ENCODE measurements at places on chromosomes 7 and 10.

DNA sequence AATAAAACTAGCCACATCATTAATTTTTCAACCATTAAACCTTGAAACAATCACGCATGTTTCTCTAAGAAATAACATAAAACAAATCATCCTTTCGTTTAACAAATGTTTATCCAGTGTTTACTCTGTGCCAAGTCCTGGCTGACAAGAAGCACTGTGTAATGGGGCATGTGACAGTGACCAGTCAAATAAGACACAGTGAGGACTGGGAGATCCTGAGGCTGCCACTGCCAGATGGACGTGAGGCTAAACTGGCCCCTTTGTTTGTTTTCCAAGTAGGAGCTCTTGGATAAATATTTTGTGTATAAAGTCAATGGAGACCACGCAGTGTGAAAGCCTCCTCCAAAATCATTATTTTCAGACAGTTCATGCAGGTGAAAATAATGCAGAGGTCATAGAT, 626.2 kb downstream of the SUGCT start:
- no peak for DNase-seq

- peak; percentile 66 for DNase-seq
These were observed 79.1 kb upstream of the MPP7 start for GRCh38 chr10:28381903-28382347.

- DNase-seq = peak; percentile 29
These were observed 4.8 kb upstream of the CHN2 start for GRCh38 chr7:29189743-29190201.

DNA sequence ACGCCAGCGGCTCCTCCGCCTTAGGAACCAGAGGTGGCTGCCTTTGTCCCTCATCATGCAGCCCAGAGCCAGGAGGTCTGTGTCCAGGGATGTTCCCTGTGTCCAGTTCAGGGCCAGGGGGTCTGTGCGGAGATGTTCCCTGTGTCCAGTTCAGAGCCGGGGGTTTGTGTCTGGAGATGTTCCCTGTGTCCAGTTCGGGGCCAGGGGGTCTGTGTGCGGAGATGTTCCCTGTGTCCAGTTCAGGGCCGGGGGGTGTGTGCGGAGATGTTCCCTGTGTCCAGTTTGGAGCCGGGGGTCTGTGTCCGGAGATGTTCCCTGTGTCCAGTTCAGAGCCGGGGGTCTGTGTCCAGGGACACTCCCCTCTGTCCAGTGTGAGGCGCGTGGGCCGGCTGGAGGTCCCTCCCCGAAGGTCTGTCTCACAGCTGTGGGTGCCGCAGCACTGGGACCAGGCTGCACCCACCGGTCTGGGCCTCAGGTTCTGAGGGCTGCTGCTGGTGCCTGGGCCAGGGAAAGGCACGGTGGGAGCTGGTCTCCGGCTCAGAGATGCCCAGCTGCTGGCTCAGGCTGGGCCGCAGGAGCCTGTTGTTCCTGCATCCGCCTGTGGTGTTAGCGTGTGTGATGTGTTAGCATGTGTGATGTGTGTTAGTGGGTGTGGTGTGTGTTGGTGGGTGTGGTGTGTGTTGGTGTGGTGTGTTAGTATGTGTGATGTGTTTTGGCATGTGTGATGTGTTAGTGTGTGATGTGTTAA, 67.9 kb upstream of the CFAP46 start:
- no peak for DNase-seq

- DNase-seq = peak; percentile 24
These were observed 551.7 kb downstream of the GRM8 start for GRCh38 chr7:126700807-126701604.

DNA sequence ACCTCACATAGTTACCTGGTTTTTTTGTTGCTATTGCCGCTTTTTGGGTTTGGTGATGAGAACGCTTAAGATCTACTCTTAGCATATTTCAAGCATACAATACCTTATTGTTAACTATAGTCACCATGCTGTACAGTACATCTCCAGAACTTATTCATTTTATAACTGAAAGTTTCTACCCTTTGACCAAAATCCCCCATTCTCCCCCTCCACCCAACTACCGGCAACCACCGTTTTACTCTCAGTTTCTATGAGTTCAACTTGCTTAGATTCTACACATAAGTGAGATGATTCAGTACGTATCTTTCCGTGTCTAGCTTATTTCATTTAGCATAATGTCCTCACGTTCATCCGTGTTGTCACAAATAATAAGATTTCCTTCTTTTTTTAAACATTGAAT, 86.7 kb upstream of the IL6 start:
- DNase-seq = peak; percentile 15

- no peak for DNase-seq
These were observed 27.2 kb downstream of the GTF2IRD1 start for GRCh38 chr7:74480861-74481417.

- no peak for DNase-seq
These were observed 21.8 kb upstream of the AMZ1 start for GRCh38 chr7:2666155-2666554.

DNA sequence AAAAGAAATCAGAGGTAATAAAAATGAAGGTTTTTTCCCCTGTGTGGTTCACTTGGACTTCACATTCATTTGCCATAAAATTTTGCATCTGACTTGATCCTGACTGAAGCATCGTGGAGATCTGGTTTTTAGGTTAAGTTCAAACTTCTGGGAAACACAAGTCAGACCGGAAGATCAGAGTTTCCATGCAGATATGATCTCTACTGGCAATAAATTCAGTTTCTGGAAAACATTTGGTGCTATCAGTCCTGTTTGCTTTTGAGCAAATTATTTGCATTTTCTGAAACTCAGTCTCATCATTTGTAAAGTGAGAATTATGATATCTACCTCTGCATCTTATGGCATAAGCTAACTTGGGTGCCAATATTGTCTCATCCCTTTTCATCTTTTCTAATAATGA, 81.3 kb upstream of the KCNMA1 start:
- no peak for DNase-seq

GRCh38 chr10:21349912-21350286, 175.6 kb downstream of the SKIDA1 start:
- DNase-seq = no peak

DNA sequence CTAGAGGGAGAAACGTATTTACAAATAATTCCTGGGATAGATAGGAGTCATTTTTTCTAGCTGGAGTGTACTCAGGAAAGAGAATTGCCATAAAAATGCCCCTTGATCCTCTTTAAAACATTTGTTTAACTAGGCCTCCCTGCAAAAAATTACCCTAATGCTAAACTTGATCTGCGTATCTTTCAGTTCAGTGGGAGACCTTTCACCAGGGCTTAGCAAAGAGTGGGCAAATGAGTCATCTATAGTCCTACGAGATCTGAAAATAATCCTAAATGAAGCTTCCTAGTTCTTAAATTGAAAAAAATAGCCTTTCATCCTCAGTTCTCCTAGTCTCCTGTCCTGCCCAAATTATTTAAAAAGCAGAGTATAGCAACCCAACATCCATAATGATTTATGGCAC, 198.6 kb upstream of the FRMD4A start:
- no peak for DNase-seq

DNA sequence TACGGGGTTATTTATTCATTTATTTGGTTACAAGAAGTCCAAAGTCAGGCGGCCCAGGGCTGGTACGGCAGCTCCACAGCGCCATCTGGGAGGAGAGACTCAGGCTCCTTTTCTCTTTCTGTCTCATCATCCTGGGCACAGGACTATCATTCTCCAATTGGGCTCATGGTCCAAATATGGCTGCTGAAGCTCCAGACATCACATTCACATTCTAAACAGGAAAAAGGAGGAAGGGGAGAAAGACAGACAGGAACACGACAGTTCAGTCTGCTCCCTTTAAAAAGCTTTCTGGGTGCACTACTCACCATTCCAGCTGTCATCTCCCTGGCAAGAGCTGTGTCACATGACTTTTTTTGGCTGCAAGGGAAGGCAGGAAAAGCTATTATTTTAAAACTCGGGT, 74.4 kb upstream of the PDZD8 start:
- no peak for DNase-seq

GRCh38 chr10:28111712-28112111, 112.8 kb upstream of the ODAD2 start:
- no peak for DNase-seq

GRCh38 chr10:29435809-29436501, 147.1 kb downstream of the LYZL1 start:
- DNase-seq = no peak

DNA sequence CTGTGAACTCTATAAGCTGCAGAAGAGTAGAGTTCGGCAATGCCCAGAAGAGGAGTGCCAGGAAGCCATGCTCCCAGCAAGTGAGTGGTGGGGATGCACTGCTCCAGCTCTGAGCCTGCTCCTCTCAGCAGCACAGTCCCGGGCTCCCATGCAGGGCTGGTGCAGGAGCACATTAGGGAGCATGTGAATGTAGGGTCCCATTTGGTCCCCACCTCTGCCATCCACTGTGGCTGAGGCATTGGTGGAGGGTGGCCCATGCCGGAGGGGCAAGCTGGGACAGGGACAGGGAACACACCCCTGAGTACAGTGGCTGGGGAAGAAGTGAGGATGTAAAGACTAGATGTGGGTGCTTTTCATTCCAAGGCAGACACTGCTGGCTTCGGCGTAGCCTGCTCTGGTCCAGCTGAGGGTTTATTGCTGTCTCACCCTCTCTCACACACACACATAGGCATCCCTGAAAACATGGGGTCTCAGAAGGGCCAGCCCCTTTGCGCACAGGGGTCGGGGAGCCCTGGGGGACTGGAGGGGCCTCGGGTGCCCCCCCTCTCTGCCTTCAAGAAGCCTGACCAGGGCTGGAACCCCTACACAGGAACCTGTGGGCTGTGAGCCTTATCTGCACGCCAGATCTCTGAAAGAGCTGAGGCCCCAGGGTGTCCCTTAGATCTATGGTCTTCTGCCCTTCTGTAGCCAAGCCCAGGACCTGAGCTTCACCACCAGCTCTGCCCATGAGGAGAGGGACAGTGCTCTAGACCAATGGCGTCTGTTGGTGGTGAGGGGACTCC, 341.0 kb downstream of the TCERG1L start:
- DNase-seq = no peak

DNA sequence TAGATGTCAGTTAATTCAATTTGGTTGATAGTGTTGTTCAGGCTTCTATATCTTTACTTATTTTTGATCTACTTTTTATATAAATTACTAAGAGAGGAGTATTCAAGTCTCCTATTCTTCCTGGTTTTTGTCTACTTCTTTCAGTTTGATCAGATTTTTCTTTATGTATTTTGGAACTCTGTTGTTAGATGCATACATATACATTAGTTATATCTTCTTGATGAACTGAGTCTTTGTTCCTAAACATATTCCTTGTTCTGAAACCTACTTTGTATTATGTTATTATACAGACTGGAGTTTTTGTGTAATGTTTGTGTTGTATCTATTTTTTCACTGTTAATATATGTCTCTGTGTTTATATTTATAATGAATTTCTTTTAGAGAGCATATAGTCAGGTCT, 118.8 kb downstream of the LRMDA start:
- no peak for DNase-seq

DNA sequence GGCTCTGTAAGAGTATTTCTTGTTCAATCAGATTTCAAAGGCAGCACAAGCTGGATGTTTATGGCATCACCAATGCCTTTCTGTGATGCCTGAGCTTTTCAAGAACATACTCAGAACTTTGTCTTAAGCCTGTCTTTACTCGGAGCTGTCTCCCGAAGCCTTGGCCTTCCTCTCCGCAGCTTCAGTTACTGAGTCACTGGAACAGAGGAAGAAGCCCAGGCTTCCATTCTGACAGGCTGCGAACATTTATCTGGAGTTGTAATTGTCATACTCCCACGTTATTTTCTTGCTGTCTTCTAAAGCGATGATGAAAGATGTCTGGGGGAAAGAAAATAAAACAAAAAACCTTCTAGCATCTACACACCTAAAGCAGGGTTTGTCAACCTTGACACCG, 43.9 kb downstream of the GRK5 start:
- no peak for DNase-seq

GRCh38 chr10:46541735-46542566, 14.5 kb downstream of the GPRIN2 start:
- DNase-seq = no peak

DNA sequence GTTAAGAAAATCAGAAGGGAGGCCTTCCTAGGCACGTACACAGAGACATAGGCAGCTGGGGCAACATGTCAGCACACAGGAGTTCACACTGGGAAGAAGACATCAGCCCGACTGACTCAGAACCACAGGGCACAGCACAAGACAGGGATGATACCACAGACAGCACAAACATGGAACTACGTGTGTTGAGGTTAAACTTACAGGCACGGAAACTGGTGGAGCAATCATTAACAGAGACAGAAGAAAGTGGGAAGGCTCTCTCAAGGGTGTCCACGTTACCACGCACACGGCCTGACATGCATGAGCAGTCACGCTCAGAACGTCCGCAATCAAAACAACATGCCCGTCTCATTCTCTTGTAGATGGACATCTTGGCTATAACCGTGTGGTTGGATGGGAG, 636.4 kb downstream of the KCNMA1 start:
- no peak for DNase-seq
